ENCODE measurements at places on chromosomes 16 and 17. TPM values are rescaled to one million over a fixed set of nuclear protein-coding genes. Genes with fewer than 3 reads are reported as not detected.

Gene TNFSF13
- 1.4 TPM for total RNA-seq

Gene IFI35
- 3.1 TPM for total RNA-seq

Gene CTRL
- 3.3 TPM for total RNA-seq

Gene FBXO39
- not detected for total RNA-seq

Gene OTOP2
- not detected for total RNA-seq

Gene SEPTIN12
- total RNA-seq: not detected

Gene ZNF19
- 4.2 TPM for total RNA-seq

Gene PYY
- total RNA-seq: 1.7 TPM

Gene TEFM
- 11.7 TPM for total RNA-seq

Gene KRTAP4-3
- not detected for total RNA-seq

GRCh38 chr17:28954886-28955285 is 3.6 kb upstream of the PHF12 start:
- DNase-seq: no peak

GRCh38 chr16:79632289-79632688 is 31.8 kb upstream of the MAF start:
- DNase-seq: no peak

DNA sequence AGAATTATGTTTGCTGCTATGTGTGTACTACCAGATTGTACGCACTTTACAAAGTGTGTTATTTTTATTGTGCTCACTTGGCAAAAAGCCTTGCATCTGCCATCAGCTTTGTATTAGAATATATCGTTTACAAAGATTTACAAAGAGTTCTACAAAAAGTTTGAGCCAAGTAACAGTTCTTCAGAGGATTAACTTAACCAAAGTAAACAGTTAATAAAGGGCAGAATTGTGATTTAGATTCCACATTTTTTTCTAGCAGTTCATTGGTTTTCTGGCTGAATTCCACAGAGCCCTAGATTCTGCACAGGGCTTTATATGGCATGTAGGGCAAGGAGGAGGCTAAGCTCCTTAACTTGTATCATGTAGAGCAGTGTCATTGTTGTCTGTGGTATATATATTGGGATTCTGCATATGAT is 29.4 kb downstream of the UTP18 start:
- no peak for DNase-seq

DNA sequence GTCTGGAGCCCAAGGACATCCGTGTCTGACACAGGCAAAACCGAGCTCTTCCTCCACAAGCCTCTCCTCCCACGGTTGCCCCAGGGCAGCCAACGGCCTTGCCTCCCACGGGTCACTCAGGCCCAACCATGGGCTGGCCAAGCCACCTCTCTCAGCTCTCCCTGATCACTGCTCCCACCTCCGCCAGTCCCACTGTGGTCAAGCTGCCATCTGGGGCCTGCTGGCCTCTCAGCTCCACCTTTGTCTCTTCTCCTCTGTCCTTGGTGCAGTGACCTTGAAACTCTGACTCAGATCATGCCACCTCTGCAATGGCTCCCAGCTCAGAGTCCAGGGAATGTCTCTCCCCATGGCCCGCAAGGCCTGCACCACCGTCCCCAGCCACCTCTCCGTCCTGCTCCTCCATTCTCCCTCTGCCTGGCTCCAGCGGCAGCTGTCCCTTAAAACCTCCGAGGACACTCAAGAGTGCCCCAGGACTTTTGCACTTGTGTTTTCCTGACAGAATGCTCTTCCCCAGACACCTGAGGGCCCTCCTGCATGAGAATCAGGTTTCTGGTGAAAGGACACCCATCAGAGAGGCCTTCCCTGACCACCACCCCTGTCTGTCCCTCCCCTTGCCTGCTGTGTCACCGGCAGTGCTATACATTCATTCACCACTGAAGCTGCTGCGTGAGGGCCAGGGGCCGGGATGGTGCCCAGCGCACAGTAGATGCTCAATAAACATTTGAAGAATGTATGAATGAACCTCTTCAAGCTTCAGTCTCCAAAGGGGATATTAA is 19.3 kb downstream of the PEMT start:
- no peak for DNase-seq

DNA sequence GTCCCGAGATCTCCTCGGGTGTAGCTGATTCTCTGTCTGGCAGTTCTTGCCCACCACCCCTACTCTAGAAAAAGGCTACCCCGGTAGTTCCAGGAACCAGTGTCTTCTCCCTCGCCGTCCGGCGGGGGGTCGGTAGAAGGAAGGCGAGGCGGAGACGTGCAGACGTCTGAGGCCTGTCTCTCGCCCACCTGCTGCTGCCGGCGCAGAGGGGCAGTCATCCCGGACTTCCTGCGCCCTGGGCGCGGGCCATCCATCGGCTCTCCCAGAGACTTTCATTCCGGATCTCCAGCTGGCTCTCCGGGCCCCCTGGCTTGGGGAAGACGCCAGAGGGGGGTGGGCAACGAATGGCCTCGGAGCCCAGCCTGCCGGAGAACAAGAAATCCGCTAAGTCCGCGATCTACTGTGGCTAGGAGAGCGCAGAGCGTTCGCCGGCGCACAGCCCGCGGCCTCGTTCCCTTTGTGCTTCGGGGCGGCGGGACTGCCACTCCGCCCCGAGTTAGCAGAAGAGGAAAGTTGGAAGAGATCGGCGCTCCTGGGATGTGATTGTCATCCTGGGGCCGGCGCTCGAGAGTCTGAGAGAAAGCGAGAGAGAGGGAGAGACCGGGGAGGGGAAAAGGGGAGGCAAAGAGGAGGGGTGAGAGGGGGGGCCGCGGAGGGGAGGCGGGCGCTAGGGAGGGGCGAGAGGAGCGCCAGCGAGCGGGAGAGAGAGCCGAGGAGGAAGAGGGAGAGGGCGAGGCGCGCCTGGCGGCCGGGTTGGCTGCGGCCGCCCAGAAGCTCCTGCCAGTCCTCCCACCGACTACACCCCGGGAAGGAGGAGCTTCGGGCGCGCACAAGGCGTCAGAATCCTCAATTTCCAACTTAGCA is at the start of gene IRX5:
TSS of gene IRX5 (plus strand) at position 861 of the 864 bp plus-strand sequence. CDS start 334 bp downstream, outside the sequence.
- DNase-seq: peak; percentile 94

DNA sequence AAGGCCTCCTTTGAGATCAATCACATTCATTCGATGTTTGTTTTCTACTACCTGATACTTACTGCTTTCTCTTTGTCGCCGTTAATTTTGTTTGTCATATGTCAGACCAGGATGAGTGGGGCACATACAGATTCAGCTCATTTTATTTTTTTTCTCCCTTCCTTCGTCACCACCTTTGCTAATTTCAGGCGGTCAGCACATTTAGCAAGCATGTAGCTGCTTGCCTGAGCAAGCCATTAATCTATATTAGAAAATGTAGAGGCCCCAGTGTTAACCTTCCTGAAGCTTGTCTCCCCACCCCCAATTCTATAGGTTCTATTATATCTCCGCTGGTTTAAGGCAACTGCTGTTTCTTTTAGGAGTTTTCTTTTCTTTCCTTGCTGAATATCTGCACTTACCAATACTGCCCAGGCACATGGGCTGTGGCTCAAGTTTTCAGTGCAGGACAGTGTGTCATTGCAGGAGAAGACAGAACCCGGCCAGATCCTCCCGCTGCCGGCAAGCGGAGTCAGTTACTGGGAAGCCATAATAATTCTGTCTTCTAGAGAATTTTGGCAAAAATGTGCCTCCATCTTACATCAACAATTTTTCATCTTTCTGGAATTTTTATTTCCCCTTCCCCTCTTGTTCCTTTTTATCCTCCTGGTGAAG is 714.3 kb downstream of the WWOX start:
- no peak for DNase-seq

- no peak for DNase-seq
Measured at GRCh38 chr16:22235839-22236745, 30.0 kb downstream of the EEF2K start.

- no peak for DNase-seq
Measured at GRCh38 chr17:57781386-57782061, 36.4 kb upstream of the CCDC182 start.

DNA sequence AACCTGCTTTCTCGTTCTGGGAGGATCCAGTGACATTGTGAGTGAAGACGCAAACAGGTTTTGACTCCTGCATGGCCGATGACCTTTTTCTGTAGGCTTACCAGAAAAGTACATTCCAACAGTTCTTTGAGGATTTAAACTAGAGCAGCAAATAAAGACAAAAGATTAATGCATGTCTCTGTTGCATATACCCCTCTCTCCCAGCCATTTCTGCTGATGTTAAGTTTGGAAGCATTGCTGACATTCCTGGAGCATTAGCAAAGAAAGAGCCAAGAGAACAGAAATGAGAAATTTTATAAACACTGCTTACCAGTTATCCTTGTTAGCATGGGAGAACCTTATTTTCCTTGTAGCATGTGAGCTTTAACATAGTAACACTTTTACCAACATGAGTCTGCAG is 49.3 kb downstream of the SIAH1 start:
- no peak for DNase-seq

DNA sequence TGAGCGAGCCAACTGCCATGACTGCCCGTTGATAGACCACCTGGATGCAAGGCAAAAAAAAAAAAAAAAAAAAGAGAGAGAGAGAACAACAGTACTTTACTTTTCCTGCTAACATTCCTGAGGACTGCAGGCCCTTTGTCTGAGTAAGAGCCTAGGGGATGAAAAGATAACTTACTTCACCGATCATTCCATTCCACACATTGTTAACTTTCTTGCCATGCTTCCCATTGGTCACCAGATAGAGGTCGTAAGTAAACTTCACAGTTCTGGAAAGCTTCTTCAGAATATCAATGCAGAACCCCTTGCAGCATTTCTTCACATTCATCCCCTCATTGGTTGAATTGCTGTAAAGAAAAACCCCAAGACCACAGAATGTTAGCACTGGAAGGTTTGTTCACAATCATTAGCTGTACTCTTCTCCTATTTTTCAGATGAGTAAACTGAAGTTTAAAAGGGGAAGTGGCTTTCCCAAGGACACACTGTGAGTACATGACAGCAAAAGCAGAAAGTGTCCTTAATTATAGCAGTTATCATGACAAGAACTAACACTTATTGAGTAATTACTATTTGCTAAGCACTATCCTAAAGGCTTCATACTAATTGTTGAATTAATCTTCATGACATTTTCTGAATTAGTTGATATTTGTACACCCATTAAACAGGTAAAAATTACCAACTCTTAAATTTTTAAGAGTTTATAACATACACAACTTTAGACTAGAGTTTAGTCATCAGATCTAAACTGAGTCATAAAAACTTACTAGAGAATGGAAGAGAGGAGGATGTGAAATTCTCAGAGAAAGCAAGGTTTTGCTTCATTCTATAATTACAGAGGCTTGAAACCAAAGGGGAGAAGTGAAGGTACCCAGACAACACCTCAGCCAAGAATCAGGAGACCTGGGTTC is 341.2 kb downstream of the GRIN2A start:
- DNase-seq: no peak

DNA sequence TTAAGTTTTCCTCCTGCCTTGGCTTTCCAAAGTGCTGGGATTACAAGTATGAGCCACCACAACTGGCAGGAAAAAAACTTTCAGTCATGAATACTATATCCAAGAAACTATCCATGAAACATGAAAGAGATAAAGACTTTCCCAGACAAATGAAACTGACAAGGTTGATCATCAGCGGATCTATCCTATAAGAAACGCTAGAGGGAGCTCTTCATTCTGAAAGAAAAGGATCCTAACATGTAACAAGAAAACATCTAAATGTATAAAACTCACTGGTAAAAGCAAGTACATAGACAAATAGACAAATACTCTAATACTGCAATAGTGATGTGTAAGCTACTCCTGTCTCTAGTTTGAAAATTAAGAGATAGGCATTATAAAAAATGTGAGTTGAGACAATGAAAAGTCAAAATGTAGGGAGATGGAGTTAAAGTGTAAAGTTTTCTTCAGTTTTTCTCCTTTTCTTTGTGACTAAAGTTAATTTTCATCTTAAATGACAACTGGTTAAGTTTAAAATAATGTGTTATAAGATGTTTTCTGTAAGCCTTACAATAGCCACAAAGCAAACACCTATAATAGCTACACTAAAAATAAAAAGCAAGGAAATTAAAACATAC is 79.6 kb upstream of the TEKT1 start:
- DNase-seq: no peak

DNA sequence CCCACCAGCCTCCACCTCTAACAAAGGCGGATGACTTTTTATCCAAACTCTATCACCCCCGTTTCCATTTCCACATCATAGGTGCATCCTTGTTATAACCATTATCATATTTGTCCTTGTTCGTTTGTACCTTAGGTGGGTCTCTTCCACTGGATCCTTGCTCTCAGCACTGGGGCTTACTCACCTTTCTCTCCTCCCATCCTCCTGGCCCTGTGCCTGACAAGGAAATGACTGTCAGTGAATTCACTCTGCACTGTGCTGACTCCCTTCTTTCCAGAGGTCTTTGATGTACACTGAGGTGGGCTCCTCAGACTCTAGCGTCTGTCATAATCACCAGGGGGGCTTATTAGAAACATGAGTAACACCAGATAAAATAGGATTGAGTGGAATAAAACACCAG is 3.1 kb downstream of the GSG1L2 start:
- no peak for DNase-seq

- no peak for DNase-seq
Measured at GRCh38 chr16:28538733-28539596, at the start of gene NUPR1. TSS of gene NUPR1 (minus strand) at chr16:28538974. CDS start at chr16:28538907, 67 bp downstream.

GRCh38 chr17:81924557-81925532 is 2.7 kb downstream of the MAFG start:
- DNase-seq: peak; percentile 82

DNA sequence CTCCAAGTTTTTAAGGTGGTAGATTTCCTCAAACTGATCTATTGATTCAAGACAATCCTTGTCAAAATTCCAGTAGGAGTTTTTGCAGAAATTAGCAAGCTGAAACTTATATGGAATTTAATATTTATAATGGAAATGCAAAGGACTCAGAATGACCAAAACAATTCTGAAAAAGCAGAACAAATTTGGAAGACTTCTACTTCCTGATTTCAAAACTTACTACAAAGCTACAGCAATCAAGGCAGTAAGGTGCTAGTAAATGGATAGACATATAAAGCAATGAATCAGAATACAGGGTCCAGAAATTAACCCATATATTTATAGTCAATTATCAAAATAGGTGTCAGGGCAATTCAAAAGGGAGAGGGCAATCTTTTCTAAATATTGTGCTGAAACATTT is 11.8 kb upstream of the IL21R start:
- DNase-seq: no peak

GRCh38 chr16:68190736-68191510 is 45.0 kb downstream of the ESRP2 start:
- DNase-seq: no peak

- DNase-seq: no peak
Measured at GRCh38 chr17:32873114-32873513, 3.8 kb downstream of the MYO1D start.

- DNase-seq: no peak
Measured at GRCh38 chr16:7452090-7452489, 119.4 kb downstream of the RBFOX1 start.

DNA sequence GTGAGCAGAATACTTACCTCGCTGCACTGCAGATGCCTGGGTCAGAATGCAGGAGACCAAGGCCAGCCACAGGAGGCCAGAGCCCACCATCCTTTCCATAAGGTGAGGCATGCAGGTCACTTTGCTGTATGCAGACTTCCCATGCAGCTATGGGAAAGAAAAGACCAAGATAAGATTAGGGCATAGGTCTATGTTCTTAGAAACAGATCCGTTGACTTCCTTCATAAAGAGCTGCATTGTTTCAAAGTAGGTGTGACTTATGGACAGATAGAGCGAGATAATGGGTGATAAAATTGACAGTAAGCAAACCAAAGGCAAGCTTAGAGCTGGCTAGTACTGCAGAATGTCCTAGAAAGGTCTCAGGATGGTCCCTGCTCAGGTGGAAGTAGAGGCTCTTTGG is 992 bp downstream of the GP2 start:
- DNase-seq: no peak

GRCh38 chr16:56921571-56921970 is 10.4 kb upstream of the HERPUD1 start:
- DNase-seq: no peak

- no peak for DNase-seq
Measured at GRCh38 chr17:37494401-37494831, 4.7 kb downstream of the DUSP14 start.

All from H9 (cell line).